ENCODE measurements at places on chromosomes 2 and 18. TPM values are rescaled to one million over a fixed set of nuclear protein-coding genes. Genes with fewer than 3 reads are reported as not detected.
A peak's percentile ranks its signal among the peaks of the same experiment; 100 is the strongest.

GRCh38 chr2:240305369-240305962 lies 130.0 kb upstream of the GPC1 start:
- DNase-seq = no peak

DNA sequence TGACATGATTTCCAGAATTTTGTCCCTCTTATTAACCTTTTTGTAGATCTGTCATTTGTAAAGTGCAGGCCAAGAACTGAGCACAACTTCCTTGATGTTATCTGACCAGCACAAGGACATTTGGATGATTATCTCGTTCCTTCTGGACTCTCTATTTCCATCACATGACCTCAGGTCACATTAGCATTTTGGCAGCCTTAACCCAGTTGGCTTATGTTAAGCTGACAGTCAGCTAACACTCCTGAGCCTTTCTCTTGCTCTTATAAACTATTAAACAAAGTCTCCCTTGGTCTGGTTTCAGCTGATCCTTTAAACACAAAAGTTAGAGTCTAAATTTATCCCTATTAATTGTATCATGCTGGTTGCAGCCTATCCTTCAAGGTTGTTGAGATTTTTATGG lies 167.2 kb upstream of the RBBP8 start:
- no peak for DNase-seq

GRCh38 chr2:121489284-121489683 lies 41.4 kb upstream of the RNU4ATAC start:
- DNase-seq = no peak

- no peak for DNase-seq
Measured at GRCh38 chr2:213150315-213151097, 906 bp downstream of the IKZF2 start.

DNA sequence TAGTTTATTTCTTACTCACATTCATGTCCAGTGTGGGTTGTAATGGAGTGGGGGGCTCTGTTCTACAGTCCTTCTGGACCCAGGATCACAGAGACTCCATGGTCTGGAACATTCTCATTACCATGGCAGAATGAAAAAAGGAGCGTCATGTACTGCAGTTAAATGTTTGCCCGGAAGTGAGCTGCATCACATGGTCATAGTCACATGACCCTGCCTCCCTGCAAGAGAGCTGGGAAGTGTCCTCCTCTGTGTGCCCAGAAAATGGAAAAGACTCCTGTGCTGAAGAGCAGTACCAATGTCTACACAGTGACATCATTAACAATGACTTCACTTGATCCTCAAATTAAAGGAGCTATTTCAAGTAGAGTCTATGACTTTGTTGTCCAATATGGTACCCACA lies 74.0 kb upstream of the ZBTB14 start:
- DNase-seq = no peak

GRCh38 chr2:88159955-88160415 lies 10.2 kb upstream of the THNSL2 start:
- DNase-seq = peak; percentile 73

- no peak for DNase-seq
Measured at GRCh38 chr2:36173760-36174404, 181.7 kb upstream of the CRIM1 start.

- DNase-seq = no peak
Measured at GRCh38 chr2:55001716-55002115, 48.5 kb downstream of the RTN4 start.

GRCh38 chr2:20620696-20621365 lies 30.1 kb downstream of the HS1BP3 start:
- no peak for DNase-seq

GRCh38 chr2:43882312-43882711 lies 43.5 kb downstream of the ABCG8 start:
- no peak for DNase-seq

DNA sequence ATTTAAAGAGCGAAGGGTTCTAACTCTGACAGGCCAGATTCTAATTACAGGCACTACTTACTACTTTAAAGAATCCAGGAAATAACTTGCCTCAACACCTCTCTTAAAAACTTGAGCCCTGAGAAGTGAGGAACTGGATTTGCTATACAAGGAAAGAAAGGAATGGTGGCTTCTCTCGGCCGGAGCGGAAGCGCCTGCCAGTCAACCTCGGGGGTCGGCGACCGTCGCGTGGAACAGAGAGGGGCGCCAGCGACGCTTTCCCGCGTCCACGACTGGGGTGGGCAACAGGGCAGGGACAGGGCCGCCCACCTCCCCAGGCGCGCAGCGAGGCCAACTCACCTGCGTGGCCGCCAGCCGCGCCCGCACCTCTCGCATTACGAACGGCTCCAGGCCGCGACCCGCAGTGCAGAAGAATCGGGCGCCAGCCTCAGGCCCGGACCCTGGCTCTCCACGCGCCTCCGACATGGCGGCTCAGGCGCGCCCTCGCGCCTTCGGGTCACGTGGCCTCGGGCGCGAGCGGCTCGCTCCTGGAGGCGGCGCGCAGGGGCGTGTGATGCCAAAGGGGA lies at the start of gene THUMPD2:
THUMPD2 (minus strand) TSS at position 484 of the 566 bp plus-strand sequence; CDS start at position 465, 19 bp downstream.
- DNase-seq = peak; percentile 72

- no peak for DNase-seq
Measured at GRCh38 chr2:238793306-238793705, 54.6 kb upstream of the TWIST2 start.

- DNase-seq = no peak
Measured at GRCh38 chr18:51321696-51322095, 124.2 kb upstream of the MEX3C start.

DNA sequence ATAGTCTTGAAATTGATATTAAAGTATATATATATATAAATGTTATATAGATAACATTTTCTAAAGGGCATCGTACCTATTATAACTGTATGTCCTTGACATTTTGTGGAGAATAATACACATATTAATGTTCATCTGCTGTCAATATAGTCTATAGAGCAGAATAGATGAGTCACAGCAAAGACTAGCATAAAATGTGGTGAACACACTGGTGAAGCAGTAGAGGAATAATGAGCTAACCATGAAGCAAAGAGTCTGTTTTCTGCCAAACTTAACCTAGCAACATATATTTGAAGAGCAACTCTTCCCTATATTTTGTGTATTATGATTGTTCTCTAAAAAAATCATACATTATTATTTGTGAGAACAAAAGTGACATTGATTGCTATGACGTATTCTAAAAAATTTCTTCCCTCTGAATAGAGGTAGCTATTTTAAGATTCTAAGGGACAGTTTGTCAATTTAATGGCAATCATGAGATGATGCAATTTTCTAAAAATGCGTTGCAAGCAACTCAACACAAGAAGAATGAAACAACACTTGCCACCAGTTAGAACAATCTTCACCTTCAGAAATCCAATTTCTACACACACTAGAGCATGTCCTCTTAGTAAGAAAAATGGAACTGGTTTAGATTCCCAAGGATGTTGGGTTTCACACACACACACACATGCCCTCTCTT lies 22.0 kb downstream of the DOCK10 start:
- DNase-seq = no peak

- DNase-seq = no peak
Measured at GRCh38 chr18:5469340-5469739, 74.5 kb downstream of the EPB41L3 start.

GRCh38 chr2:85536479-85536878 lies 2.5 kb upstream of the MAT2A start:
- DNase-seq = no peak

GRCh38 chr2:18180912-18181311 lies 302.4 kb downstream of the KCNS3 start:
- no peak for DNase-seq

DNA sequence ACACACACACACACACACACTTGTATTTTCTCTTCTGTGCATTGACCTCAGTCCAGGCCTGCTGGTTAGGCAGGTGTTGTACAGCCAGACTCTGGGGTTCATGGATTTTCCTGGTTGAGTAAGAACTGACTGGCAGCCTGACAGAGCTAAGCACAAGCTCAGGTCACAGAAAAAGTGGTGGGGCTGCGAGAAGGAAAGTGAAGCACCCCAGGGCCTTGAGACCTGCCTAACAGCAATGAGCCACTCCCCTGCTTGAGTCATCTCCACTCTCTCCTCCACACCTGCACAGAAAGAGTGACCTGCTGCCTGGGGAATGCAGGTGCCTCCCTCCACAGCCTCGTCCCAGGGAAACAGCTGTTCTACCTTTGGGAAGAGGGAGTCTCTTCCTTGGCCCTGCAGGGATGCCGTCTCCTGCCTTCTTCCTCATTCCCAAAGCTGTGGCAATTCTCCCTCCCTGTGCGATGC lies 91.4 kb upstream of the LGALSL start:
- DNase-seq = no peak

- no peak for DNase-seq
Measured at GRCh38 chr2:228059735-228060134, 121.8 kb downstream of the SPHKAP start.

GRCh38 chr18:22871809-22872525 lies 61.2 kb upstream of the RBBP8 start:
- DNase-seq = no peak

DNA sequence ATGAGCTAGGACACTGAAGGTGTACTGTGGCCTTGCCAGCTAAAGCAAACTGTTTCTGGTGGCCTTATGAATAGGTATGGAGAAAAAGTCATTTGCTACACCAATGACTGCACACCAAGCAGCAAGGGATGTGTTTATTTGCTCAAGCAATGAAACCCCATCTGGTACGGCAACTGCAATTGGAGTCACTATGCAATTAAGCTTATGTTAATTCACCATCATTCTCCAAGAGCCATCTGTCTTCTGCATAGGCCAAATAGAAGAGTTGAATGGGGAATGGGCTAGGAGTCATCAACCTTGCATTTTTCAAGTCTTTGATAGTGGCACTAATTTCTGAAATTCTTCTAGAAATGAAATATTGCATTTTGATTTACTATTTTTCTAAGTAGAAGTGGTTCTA lies 372.0 kb downstream of the KCNJ3 start:
- DNase-seq = no peak

DNA sequence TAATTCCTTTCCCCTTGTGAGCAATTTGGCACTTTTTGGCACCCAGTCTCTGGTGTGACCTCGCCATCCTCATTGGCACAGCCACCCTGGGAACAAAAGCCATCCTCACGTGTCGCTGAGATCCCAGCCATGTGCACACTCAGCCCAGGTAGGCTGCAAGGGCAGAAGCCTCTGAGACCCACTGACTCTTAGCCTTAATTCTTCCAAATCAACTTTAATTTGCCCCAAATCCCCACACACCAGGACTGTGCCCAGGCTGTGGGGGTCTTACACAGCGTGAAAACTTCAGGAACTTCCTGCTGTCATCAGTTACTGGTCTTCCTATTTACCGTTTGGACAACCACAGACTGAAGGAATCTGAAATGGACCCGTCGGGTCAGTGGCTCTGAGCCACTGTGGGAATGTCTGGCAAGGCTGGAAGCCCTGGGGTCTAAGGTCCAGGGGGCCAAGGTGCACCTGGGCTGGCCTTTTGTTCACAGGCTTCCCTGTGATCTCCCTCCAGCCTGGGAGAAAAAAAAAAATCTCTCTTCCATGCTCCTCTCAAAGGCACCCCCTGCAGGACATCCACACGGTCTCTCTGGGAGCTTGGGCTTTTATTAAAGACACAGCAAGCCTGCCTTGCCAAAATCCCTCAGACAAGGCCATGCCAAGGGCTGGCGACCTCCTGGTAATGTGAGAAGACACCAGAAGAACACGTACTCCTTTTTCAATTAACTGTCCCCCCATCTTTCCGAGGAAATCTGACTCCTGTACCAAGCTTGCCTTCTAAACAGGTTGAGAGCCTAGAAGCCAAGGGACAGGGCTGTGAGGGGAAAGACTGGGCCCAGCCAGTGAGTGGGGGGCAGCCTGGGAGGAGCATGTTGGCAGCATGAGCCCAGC lies 42.1 kb upstream of the LAPTM4A start:
- no peak for DNase-seq

DNA sequence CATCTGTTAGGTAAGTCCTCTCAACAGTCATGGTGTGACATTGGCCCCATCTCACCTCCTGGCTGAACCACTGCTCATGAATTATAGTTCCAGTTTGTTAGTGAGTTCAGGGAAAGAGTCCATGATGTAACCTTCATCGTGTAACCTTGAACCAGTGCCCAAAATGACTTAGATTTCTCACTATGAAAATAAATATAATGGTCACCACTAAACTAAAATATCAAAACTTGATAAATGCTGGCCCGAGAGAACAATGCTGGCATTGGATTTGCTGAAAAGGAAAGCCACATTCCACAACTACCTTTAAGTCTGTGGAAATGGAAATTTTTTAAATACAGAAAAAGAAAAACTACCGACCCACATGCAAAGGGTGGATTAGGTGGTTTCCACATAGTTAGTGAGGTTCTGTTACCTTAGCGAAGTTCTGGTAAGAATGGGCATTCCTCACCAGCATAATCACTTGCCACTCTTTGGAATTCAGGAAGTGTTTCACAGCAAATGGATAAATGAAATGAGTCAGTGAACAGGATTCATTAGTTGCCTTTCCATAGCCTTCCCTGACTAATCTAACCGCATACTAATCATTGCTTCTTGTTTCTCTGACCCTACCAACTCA lies 133.9 kb upstream of the CTAGE1 start:
- DNase-seq = no peak

- DNase-seq = peak; percentile 46
Measured at GRCh38 chr2:32947484-32948143, 861 bp downstream of the LTBP1 start.

DNA sequence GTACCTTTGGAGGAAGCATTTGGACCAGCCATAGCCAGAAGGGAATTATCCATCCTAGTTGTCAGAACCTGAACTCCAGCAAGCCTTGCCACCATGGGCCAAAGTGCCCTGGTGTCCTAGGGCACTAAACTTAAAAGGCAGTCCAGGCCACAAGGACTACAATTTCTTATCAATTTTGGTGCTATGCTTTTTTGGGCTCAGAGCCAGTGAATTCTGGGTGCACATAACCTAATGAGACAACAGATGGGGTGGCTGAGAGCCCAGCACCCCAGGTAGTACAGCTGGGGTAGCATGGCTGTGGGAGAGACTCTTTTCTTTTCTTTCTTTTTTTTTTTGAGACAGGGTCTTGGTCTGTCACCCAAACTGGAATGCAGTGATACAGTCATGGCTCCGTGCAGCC lies 14.4 kb upstream of the RANBP2 start:
- no peak for DNase-seq

- DNase-seq = no peak
Measured at GRCh38 chr2:177673602-177674595, 281.3 kb downstream of the AGPS start.

DNA sequence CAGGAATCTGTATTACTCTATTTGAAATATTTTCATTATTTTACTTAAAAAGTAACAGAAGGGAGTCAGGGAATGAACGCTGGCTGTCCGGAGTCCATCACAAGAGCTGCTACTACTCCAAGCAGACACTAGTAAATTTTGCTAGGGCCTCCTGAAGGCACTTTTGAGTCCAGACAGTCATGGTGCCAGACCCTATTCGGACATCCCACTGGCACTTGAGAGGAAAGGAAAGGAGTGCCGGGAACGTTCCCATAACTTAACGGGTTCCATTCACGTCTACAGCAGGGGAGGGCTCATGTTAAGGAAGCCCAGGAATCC lies 563 bp upstream of the GMCL1 start:
- no peak for DNase-seq

- DNase-seq = no peak
Measured at GRCh38 chr2:234932591-234933168, 19.1 kb upstream of the SH3BP4 start.

GRCh38 chr2:168593713-168594112 lies 137.6 kb downstream of the CERS6 start:
- no peak for DNase-seq

GRCh38 chr2:97967216-97967592 lies 28.5 kb downstream of the TMEM131 start:
- DNase-seq = no peak

- DNase-seq = no peak
Measured at GRCh38 chr2:126359494-126359893, 296.5 kb upstream of the GYPC start.

Gene DHX57
- total RNA-seq = 10.5 TPM

Gene OSBPL6
- 0.52 TPM for total RNA-seq

Gene TBC1D8
- 0.65 TPM for total RNA-seq

Gene KYNU
- total RNA-seq = not detected
